Naive thymus-derived CD8-positive, alpha-beta T cell (primary cell): ENCODE measurements at places on chromosomes 6 and 20.
A peak's percentile ranks its signal among the peaks of the same experiment; 100 is the strongest.

DNA sequence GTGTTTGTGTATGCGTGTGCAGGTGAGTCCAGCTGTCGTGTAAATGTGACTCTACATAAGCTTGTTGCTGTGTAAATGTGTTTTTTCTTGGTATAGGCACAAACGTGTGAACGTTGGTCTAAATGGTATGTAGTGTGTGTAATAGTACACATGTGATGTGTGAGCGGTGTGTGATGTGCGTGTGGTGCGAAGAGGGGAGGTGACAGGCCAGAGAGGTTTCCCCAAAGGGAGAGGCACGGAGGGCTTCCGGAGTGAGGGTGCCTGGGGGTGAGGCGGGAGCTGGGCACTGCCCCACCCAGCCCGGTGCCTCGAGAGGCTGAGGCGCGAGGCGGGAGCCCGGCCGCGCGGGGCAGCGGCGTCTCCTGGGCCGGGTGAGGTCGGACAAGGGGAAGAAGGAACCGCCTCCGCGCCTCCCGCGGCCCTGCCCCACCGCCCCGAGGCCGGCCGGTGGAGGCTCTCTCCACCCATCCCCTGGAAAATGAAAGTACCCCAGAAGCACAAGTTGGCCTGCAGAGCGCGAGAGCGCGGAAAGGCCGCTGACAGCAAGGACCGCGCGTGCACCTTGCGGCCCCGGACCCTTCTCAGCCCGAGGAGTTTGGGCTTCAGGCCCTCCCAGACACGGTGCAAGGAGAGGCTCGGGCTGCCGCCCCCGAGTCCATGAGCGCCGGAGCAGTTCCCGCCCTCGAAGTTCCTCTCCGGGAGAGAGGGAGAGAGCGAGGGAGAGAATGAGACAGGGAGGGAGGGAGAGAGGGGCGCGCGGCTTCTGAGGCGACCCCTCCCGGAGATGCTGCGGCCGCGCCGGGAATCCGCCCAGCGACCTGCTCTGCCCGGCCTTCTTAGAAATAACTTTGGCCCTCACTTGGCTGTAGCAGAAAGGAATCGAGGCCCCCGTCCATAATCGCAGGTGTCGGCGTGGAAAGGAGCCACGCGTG, 43.2 kb upstream of the OSTM1 start:
- peaks cover 34% of the 10 kb centered on the region for H3K4me1 ChIP-seq
- peak overlapping the region; percentile 94 for H3K4me3 ChIP-seq
- no peak for DNase-seq
- H3K36me3 ChIP-seq = peaks cover 11% of the 10 kb centered on the region

DNA sequence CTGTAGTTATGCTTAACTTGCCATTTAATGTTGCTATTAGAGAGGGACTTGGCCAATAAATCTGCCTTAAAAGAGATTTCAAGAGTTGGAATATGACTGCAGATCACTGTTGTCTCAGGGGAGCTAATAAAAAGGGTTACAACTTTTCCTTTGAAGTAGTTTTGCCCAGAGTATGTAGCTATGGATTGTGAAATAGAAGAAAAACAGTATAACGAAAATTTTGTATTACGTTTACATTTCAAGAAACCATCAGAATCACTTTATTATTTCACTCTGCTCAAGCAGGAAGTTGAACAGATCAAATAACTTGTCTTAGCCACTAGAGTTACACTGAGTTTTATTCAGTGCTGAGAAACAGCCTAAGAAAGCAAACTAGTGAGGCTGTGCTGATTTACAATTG, 3.0 kb upstream of the ZSCAN26 start:
- H3K4me3 ChIP-seq = no peak overlapping the region
- DNase-seq = no peak
- H3K36me3 ChIP-seq = no peaks in the 10 kb centered on the region

GRCh38 chr6:167404385-167405049, 79.6 kb downstream of the TTLL2 start:
- no peaks in the 10 kb centered on the region for H3K4me1 ChIP-seq
- H3K27me3 ChIP-seq = peaks cover 25% of the 10 kb centered on the region
- no peak for DNase-seq

GRCh38 chr6:127997496-127998164, 96.8 kb upstream of the THEMIS start:
- no peaks in the 10 kb centered on the region for H3K27me3 ChIP-seq
- peak overlapping the region; percentile 96 for H3K27ac ChIP-seq
- peaks cover 29% of the 10 kb centered on the region for H3K4me1 ChIP-seq
- H3K4me3 ChIP-seq = peak overlapping the region; percentile 87
- no peaks in the 10 kb centered on the region for H3K36me3 ChIP-seq
